ENCODE measurements at places on chromosomes 11 and 22.

- DNase-seq, result no peak
These were observed 21.6 kb upstream of the GDPD4 start for GRCh38 chr11:77322926-77323590.

GRCh38 chr11:116790167-116791001 lies 1.3 kb downstream of the APOA5 start:
- DNase-seq, result no peak

DNA sequence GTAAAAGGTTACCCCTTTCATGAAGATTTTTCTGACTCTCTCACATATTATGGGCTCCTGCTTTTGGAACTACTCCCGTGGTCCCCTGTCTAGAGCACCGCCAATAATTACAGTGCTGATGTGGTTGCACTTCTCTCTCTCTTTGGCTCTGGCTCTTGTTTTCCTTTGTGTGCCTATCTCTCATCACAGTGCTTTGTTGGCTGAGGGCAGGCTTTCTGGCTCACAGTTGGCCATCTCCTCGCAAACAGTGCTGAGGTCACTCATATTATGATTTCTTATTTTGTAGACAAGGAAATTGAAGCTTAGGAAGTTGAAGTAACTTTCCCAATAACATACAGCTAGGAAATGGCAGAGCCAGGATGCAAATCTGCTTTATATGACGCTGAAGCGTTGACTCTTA lies 192.5 kb downstream of the DDX10 start:
- no peak for DNase-seq

DNA sequence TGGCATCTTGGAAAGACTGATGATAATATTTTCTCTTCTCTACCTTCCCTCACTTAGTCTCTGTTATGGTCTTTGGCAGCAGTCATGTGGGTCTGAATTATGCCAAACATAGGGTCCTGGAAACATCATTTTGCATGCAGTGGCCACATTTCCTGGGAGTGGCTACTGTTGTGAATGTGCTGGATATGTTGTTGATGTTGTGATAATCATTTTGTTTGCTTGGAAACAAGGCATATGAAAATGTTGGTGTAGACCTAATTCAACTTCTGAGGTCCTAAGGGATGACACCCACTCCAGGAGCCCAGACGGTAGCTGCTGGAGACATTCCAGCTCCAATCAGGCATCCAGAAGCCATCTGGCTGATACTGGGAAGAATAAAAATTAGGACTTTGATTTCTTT lies 109.7 kb downstream of the DCDC1 start:
- peak; percentile 14 for DNase-seq

DNA sequence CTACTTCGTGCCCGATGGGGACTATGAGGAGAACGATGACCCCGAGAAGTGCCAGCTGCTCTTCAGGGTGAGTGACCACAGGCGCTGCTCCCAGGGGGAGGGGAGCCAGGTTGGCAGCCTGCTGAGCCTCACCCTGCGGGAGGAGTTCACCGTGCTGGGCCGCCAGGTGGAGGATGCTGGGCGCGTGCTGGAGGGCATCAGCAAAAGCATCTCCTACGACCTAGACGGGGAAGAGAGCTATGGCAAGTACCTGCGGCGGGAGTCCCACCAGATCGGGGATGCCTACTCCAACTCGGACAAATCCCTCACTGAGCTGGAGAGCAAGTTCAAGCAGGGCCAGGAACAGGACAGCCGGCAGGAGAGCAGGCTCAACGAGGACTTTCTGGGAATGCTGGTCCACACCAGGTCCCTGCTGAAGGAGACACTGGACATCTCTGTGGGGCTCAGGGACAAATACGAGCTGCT lies 751 bp downstream of the FIBIN start:
- no peak for DNase-seq

GRCh38 chr11:57778318-57779037 lies 16.9 kb downstream of the CTNND1 start:
- no peak for DNase-seq

DNA sequence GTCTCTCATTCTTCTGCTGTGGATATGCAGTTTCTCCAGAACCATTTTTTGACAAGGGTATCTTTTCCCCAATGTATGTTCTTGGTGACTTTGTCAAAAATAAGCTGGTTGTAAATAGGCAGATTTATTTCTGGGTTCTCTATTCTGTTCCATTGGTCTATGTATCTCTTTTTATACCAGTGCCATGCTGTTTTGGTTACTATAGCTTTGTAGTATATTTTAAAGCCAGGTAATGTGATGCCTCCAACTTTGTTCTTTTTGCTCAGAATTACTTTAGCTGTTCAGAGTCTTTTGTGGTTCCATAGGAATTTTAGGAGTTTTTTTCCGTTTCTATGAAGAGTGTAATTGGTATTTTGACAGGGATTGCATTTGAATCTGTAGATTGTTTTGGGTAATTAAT lies 12.4 kb downstream of the HORMAD2 start:
- no peak for DNase-seq

- no peak for DNase-seq
These were observed 627 bp upstream of the APOA5 start for GRCh38 chr11:116792144-116792868.

DNA sequence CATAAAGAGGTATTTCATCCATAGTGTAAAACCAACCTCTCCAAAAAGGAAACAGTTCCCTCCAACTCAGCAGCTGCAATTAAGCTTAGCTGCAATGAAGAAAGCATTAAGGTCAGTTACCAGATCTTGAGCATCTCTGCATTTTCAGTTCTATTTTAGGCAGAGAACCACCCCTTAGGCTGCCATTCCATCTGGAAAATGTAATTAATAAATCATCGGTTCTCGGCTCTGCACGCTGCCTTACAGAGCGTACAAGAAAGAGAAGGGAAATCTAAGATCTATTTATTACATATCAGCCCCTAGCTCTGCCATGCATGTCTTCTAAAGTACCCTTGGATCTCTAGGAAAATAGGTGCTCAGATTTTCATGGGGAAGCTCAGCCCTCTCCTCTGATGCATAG lies 71.5 kb downstream of the RCN1 start:
- DNase-seq, result no peak

DNA sequence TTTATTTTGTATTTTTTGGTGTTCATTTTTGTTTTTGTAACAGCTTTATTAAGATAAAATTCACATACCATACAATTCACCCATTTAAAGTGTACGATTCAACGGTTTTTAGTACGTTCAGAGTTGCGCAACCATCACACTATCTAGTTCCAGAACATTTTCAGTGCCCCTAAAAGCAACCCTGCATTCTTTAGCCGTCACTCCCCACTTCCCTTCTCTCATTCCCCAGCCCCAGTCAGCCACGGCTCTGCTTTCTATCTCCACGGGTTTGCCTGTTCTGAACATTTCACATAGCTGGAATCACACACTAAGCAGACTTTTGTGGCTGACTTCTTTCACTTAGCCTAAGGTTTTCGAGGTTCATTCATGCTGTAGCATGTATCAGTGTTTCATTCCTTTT lies 9.6 kb upstream of the KCNQ1OT1 start:
- DNase-seq, result no peak

GRCh38 chr11:844693-845644 lies 2.3 kb downstream of the TSPAN4 start:
- peak; percentile 41 for DNase-seq

DNA sequence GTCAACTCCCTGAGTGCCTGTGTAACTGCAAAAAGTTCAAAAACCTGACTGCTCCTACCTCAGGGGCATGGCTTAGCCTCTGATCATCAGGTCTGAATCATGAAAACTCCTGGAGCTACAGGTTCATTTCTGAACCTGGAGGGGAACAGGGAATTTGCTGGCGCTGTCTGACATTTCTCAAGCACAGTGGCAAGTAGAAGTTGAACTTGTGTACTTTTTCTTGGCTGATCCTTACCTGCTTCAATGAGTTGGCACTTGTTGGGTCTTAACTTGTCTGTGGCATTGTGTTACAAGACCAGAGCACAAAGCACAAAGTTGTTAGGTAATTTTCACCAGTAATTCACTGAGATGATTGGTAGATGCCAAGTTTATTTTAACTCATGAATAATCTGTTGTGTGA lies 3.3 kb downstream of the TMEM109 start:
- DNase-seq, result no peak

DNA sequence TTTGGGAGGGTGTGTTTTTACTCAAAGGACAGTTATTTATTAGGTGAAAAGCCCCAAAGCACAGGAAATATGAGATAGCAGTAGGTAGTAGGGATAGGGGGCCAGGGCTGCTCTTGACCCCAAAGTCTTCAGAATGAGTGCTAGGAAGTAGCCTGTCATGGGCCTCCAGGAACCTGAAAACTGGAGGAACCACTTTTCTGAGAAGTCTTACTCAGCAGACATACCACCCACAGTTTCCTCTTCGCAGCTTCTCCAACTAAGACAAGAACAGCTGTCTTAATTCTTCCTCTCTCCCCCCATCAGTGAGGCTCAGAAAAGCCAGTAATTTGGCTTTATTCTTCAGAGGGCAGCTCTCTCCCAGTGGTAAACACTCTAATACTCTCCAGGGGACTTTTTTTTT lies 84.0 kb upstream of the CTSC start:
- DNase-seq, result no peak

DNA sequence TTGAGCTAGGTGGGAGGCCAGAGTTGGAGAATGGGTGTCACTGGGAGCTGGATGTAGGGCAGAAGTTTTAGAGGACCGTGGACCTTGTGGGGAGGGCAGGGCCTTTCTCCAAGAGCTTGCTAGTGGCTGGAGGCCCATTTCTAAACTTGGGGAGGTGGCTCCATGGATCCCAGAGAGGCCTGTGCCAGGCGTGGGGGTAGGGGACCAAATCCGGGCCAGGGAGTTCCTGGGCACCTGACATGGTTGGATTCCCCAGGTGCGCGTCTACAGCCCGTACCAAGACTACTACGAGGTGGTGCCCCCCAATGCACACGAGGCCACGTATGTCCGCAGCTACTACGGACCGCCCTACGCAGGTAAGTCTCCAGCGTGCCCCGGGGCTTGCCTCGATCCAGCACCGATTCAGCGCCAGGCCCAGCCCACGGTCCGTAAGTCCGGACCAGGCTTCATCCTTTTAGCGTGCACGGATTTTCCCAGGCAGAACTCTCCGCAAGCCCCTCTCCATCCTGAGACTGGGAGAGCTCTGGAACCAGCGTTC lies 14.2 kb downstream of the PLEKHB1 start:
- DNase-seq, result no peak

DNA sequence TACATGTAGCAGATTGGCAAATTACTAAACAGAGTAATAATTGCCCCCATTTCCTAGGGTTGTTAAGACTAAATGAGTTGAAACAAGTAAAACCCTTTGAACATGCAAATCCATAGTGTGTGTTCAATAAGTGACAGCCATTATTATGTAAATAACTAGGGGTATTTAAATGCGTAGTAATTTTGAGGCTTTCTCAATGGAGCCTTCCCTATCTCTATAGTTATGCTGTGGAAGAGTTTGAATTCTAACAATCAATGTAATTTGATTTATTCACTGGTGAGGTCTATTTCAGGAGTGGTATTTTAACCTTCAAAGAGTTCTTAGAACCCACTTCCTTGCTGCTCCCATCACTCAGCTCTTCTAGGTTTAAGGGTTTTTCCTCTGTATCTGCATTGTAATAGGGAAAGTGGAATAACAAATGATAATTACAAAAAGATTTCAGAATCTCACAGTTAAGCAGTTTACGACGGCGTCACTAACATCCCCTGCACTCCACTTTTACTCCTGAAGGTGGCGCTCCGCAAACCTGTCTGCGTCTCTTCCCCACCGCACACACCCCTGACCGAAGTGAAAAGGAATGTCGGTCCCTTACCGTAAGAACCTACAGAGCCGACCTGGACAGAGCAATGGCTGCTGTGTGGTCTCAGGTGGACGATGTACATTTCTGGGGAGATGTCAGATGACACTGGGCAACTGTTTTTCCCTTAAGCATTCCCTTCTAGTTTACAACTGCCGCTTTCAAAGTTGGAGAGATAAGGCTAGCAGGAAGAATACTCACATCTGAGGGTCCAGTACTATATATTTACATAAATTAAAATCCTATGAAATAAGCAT lies 80.8 kb downstream of the ZC3H12C start:
- DNase-seq, result no peak

DNA sequence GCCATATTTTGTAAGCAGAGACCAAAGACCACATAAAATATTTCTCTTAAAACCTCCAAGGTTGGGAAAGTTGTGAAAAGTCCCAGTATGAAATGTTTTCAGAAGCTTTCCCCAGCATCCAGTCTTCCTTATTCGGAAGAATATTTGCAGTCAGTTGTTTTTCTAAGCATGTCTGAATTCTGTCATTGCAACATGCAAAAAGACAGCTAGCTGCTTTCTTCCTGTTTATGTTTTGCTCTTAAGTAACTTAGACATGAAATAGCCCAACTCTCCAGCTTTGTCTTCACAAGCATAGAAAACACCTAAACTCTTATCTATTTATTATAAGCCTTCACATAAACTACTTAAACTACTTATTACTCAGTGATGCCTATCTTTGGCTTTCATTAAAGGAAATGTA lies 57.9 kb upstream of the MMP13 start:
- no peak for DNase-seq

DNA sequence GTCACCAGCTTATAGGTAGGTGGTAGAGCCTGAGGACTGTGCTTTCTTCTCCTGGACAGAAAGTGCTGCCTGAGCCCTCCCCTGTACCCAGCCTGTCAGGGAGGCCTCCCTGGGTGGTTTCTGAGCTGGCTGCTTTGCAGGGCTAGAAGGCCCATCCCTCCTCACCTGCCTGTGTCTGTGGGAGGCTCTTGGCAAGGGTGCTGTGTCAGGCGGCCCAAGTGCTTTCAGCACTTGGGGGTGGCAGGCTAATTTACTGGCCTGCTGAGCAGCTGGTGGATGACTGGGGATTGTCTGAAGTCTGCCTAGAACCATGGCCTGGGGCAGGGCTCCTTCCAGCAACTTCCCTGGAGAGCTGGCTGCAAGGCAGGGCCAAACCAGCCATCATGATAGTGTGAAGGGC lies 139.0 kb upstream of the NAV2 start:
- DNase-seq, result no peak
